H1 (cell line): ENCODE measurements at places on chromosomes 3 and 15. TPM values are rescaled to one million over a fixed set of nuclear protein-coding genes. Genes with fewer than 3 reads are reported as not detected.

The TSEN2 gene
- polyA plus RNA-seq, result 15.1 and 16.1 TPM in 2 replicates

The PLA1A gene
- polyA plus RNA-seq, result not detected in 2 replicates

The NLGN1 gene
- polyA plus RNA-seq, result 4.6 and 7.8 TPM in 2 replicates

The KIF23 gene
- 17.9 and 26.2 TPM in 2 replicates for polyA plus RNA-seq

The TMC3 gene
- not detected in 2 replicates for polyA plus RNA-seq

The POLQ gene
- 2.5 and 3.6 TPM in 2 replicates for polyA plus RNA-seq

The NIPA2 gene
- 30.3 and 38.5 TPM in 2 replicates for polyA plus RNA-seq
